Stimulated activated CD4-positive, alpha-beta T cell treated with anti-CD3 and anti-CD28 coated beads, TNF-alpha, amount 100 ng/mL, for 1 hour (primary cell): ENCODE measurements at places on chromosomes 16 and 17.

DNA sequence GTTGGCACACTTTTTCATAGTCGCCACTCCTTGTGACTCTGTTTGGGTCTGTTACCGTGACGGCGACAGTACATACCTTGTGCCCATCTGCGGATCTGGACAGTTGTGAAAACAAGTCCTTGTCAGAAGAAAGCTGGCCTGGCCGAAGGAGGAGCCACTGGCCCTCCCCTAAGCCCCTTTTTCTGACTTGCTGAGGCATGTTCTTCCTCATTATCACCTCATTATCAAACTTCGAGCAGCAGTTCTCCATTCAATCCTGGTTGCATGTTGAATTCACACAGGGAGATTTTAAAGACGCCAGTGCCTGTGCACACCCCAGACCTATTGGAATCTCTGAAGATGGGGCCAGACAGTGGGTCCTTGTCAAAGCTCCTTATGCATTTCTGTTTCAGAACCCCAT, 61.1 kb downstream of the CYLD start:
- no peak for DNase-seq

DNA sequence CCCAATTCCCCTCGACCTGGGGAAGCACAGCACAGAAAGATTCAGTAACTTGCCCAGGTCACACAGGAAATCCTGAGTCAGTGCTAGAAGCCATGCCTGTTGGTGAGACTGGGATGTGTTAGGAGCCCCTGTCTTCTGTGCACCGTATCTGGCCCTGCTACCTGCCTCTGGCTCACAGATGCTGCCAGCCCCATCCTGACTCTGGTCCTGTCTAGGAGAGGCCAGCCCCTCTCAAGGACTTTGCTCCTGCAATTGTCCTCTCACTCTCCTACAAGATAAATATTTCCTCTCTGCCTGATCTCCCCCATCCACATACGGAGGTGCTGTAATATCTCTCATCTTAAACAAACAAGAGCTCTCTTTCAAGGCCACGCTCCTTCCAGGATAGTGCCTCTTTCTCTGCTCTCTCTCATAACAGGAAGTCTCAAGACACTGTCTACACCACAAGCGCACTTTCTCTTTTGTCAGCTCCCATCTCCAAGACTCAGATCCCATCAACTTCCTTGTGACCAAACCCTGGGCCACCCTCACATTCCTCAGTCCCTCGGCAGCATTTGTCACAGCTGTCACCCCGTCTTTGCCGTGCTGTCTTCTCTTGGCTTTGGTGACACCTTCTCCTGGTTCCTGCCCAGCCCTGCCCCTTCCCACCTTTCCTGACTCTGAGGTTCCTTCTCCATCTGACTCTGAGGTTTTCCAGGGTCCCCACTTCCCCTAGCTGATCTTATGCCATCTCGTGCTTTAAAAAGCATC, 1.9 kb downstream of the SLC13A2 start:
- no peak for DNase-seq

GRCh38 chr17:39994448-39994847, 13.8 kb downstream of the PSMD3 start:
- no peak for DNase-seq

DNA sequence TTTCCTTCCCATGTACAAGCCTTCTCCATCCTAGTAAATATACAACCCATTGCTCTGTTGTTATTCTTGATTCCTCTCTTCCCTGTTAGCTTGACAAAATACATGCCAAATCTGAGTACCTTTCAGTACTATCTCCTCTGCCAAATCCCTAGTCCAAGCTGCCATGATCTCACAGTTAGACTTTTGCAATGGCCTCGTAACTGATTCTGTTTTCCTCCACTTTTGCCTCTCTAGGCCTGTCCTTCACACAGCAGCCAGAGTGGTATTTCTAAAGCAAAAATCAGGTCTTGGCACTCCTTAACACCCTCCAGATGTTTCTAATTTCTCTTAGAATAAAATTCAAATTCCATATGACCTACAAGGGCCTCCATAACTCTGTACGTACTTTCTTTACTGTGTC, 153.0 kb upstream of the RBL2 start:
- DNase-seq, result no peak

GRCh38 chr16:64469906-64470702, 651.8 kb downstream of the CDH11 start:
- DNase-seq, result no peak

DNA sequence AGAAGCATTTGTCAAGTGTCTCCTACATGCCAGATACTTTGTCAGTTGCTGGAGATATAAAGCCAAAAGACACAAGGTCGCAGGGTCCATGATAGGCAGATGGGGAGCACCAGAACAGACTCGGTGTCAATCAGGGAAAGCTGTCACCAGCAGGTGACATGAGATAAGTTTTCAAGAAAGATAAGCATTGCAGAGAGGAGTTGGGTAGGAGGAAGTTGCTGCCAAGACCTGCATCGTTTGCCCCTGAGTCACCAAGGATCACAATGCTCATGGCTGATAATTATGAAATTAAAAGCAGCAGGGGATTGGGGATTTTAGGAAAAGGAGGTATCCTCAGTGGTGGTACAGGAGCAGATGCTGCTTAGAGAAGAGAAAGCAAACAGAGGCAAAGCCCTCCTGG, 551.1 kb upstream of the CDH11 start:
- no peak for DNase-seq

GRCh38 chr16:70648606-70649005, 2.2 kb downstream of the IL34 start:
- DNase-seq, result no peak

- no peak for DNase-seq
These were observed 27.9 kb downstream of the SLFN11 start for GRCh38 chr17:35345445-35345925.

DNA sequence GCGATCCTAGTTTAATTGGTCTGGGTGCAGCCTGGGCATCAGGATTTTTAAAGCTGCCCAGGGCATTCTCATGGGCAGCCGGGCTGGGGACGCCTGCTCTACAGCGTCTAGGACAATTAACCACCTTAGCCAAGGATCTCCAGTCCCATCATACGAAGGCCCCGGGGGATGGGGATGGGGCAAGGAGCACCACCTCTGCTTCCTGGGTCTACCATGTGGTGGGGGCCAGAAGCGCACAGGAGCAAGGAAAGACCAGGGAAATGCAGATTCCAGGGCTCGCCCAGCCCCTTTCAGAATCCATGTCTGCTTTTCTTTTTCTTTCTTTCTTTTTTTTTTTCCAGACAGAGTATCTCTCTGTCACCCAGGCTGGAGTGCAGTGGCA, 29.3 kb downstream of the TBC1D16 start:
- DNase-seq, result no peak

DNA sequence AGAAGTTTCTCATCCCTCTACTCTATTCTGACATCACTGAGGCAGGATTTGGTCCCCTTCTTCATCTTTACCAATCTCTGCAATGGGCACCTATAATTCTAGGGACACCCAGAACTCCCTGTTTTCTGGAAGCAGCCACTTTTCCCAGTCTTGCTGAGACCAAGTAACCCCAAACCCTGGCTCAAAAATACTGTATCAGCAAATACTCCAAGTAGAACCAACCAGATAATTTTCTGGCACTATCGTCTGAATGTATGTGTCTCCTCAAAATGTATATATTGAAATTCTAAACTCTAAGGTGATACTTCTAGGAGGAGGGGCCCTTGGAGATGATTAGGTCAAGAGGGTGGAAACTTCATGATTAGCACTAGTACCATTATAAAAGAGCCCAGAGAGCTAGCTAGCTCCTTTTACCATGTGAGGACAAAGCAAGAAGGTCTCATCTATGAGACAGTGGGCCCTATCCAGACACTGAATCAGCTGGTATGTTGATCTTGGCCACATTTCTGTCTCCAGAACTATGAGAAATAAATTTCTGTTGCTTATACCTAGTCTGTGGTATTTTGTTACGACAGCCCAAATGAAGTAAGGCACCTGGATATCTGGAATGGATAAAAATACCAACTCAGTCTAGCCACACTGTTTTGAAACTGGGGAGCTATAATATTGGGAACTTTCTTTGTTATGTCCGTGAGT, 464.4 kb downstream of the CDH11 start:
- DNase-seq, result no peak
